ENCODE measurements at places on chromosomes 3 and 15.
A peak's percentile ranks its signal among the peaks of the same experiment; 100 is the strongest.

DNA sequence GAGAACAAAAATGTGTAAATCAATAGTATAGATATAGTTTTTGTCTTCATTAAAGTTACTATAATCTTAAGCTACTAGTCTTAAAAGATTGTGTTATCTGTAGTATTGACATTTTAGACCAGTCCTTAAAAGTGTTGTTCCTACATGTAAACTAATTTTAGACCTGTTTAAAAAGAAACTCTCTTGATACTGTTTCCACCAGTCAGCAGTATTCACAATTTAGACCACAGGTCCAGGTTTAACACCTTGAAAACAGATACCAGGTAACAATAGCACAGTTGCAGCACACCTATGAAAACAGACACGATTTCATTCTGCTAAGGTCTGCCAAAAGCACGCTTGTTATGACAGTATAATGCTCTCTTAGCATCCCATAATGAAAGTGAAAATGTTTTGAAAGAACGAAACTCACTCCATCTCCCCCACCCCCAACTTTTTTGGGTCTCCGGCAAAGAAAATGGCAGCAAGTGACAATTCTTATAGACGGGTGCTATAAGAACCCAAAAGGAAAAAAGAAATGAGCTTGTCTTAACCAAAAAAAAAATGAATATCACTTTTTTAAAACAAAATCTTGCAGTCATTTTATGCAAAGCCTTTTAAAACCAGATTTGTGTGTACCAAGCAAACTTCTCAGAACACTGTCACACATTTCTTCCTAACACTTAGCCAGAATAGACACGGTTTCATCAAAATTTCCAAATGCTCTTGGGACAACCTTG lies 1.6 kb downstream of the EIF4E3 start:
- no peak for DNase-seq

DNA sequence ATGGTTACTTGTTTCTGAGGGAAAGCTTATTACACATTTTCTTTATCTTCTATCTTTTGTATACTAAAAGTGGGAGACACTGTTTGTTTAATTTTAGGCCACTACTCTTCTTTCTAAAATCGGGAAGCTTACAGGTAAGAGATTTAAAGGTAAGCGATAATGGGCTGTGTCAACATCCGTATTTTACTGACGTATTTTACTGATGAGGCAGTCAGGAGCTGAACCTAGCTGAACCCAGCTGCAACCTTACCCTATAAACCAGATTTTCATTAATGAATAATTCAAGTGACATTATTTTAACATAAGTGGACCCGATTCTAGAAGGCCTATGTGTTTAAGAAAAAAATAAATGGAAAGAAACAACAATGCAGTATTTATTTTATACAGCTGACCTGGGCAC lies 13.1 kb downstream of the PSMD6 start:
- DNase-seq = no peak

DNA sequence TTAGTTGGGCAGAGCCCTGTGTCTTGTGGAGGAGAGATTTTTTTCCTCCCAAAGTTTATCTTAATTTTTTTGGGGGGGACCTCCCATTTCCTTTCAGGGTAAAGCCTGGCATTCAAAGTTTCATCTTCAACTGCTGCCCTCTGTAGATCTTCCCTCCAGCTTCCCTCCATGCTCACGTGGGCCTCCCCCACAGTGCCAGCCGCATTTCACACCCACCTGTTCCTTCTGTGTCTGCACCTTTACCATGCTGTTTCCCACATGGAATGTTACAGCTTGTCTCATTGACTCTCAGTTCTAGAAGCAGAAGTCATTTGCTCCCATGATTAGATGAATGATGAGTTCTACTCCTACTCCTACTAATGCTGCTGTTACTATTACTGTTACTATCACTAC lies 6.5 kb downstream of the CELF6 start:
- no peak for DNase-seq

GRCh38 chr3:102133376-102133775 lies 284.1 kb downstream of the NFKBIZ start:
- DNase-seq = no peak

- DNase-seq = peak; percentile 28
Observed at GRCh38 chr15:72199721-72200212, 2.2 kb upstream of the GRAMD2A start.

DNA sequence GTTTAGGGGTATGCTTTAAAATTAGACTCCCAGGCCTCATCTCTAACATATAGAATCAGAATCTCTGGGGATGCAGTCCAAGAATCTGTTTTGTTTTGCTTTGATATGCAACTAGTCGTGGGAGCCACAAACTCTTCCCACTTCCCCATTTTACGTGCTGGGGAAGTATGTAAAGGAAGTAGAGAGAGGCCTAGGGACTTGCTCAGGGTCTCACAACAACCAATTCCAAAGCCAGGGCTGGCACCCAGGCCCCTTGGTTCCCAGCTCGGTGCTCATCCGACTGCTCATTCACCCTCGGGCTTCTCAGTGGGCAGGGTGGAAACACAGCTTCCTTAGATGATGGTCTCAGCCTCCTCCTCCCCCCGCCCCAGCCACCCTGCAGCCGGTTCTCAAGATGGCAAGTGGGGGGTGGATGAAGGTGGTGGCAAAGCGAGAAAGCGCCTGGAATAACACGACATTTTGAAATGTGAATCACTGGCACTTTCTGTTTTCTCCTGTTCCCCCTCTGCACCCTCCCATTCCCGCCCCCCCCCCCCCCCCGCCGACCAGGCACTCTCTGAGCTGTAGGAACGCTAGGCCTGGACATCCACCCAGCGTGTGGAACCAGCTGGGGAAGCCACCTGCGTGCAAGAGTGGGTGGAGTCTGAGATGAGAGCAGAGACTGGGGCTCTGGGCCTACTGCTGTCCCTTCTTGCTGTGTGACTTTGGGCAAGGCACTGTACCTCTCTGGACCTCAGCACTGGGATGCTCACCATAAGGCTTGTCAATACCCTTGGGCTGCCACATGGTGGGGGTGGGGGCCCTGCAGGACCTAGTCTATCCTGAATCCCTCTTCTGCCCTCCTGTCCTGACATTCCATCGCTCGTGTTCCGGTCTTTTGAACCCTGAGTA lies 214.5 kb downstream of the RPLP1 start:
- DNase-seq = no peak

DNA sequence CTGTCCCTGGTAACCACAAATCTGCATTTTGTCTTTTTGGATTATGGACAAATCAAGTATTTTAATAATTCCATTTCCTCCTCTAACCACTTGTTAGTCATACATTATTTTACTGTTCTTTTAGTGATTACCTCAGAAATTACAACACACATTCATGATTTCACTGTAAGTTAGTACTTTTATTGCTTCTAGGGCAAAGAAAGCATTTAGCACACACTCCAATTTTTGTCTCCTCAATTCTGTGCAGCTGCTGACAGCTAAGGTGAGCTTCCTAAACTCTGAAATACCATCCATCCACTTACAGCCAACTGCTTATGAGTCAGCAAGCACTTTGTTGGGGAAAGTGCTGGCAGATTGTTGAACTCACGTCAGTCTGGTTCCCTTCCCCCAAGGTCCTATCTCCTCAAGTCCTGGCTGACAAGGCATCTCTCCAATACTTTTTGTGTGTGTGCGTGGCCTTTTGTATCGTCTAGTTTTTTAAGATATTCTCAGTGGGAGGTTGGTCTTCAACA lies 49.4 kb upstream of the TNFAIP8L3 start:
- DNase-seq = no peak

- no peak for DNase-seq
Observed at GRCh38 chr15:66369773-66370651, 13.5 kb upstream of the TIPIN start.

DNA sequence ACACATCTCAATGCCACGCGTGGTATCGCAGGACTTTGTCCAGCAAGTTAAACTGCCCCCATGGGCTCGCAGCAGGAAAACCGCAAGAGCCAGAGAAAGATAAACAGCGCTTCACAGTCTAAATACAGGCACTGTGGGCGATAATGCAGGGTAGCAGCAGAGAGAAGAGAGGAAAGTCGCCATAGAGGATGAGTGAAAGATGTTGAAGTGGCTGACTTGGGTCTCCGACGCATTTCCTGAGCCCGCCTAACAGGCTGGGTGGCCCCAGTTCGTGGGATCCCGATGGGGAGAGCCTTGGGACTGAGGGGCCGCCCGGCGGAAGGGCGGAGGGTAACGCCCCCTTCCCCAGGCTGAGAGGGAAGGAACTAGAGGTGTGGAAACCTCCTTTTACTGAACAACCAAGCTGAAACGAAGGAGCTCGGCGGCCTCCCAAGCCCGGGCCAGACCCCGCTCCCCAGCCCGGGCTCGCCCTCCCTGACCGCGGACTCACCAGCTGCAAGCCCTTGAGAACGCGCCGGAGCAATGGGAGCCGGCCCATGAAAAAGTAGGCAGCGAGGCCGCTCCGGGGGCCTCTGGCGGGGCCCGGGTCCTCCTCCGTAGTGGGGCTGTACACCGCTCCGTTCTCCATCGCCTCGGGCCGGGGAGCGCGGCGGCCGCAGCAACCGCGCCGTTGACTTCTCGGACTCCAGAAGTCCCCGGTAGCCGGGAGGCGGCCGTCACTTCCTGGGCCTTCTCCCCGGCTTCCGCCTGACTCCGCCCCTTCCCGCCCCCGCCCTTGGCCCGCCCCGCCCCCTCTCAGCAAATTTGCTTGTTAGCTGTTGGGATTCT lies at the start of gene CMTM6:
TSS of gene CMTM6 (minus strand) at position 735 of the 828 bp plus-strand sequence. CDS start at position 628, 107 bp downstream.
- DNase-seq = peak; percentile 88

DNA sequence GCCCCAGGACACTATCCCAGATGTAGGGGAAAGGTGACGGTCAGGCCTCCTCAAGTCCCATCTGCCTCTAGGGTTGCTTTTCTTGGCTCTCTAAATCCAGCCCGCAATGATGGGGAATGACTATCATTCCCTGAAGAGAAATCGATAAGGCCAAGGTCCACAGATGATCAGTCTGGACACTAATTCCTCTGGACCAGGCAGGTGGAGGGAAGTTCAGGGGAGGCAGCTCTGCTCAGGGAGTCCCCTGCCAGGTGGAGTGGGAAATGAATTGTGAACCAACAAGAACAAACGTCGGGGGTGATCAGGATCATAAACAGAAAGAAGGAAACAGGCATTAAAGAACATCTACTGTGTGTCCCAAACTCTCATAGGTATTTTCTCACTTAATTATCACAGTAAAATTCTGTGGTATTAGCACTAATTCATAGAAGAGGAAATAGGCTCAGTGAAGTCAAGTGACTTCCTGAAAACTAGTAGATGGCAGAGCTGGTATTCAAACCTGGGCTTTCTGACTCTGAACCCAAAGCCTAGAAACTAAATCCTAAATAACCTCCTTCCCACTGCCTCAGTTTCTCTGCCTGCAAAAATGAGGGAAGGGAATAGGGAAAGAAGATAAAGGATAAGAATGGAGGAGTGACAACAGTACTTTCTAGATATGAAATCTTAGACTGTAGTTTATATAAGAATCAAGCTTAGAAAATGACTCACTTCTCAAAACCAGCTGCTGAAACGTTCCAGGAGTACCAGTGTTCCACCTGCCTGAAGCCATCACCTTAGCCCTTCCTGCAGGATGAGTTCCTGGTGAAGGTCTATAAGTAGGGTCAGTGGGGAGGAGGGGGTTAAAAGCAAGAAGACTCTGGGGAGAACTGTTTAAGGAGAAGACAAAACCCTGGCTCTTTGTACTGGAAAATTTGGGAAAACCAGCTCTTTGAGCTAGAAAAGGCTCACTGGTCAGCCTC lies 7.5 kb downstream of the BMF start:
- no peak for DNase-seq

DNA sequence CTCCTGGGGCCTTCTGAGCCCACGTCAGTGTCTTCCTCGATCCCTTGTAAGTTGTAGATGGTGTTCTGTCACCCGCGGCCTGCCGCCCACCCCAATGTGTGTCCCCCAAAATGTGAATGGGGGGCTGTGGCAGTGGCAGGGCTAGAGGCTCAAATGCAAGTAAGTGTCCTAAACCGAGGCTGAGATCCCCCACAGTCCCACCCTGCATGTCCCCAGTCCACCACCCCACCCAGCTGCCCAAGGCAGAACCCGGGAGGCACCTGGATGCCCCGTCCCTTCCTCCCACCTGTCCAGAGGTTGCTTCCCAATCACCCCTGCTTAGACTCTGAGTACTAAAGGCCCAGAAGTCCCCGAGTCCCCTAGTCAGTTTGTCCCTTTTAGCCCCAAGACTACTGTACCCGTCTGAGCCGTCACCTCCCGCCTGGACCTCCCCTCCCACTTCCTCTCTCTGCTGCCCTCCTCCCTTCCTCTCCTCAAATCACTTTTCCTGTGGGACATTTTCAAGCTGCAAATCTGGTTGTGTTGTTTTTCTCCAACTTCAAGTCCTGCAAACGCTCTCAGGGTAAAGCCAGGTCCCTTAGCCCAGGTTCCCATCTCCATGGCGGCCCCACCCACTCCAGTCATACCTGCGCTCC lies 11.8 kb upstream of the PLXND1 start:
- no peak for DNase-seq

- no peak for DNase-seq
Observed at GRCh38 chr3:42685891-42686820, 819 bp downstream of the KLHL40 start.

DNA sequence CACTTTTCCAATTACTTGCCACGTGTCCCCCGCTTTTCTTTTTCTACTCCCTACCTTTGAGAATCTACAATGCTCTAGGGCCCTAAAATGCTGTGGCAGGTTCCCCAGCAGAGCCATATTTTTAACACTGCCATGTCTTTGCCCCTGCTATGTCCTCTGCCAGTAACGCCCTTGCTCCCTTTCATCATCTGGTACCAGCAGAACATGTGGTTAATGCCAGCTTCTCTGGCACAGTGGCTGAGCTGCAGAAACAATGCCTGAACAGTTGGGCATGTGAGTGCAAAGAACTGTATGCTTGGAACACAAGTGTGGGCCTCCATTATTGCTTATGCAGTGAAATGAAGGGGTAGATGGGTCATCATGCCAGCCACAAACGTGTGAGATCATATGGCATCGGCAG lies 287.6 kb downstream of the NEK10 start:
- DNase-seq = no peak

DNA sequence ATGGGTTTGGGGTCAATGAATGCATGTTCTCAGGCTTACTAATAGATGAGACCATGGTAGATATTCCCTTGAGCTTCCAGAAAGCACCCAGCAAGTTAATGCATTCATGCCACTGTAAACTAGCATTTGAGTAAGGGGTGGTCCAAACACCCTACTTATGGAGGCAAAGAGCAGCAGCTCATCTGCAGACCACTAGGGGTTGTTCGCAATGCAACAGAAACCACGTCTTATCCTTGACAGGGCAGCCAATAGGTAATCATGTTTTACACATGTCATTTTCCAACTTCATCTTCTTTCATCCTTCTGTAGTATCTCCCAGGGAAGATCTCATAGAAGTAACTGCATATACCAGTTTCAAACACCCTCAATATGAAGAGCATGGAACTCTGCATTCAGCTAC lies 330.2 kb downstream of the RORA start:
- DNase-seq = no peak

DNA sequence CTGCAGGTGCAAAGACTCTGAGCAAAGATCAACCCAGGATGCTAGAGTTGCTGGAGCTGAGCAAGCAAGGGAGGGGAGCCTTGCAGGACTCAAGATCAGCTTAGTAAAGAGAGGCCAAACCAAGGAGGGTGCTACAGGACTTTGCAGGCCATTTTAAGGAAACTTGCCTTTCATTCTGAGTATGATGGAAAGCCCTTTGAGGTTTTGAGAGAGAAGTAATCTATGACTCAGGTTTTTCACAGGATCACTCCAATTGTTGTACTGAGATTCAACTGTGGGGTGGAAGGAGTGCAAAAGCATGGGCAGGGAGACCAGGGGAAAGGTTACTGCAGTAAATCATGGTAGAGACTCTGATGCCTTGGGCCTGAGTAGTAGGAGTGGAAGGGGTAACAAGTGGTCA lies 260.4 kb upstream of the GPR149 start:
- no peak for DNase-seq

Data from ascending aorta (tissue), 2 donors.